ENCODE measurements at places on chromosomes 16 and 17.

GRCh38 chr16:85330694-85331188, 218.5 kb upstream of the CIBAR2 start:
- peak; percentile 86 for DNase-seq

DNA sequence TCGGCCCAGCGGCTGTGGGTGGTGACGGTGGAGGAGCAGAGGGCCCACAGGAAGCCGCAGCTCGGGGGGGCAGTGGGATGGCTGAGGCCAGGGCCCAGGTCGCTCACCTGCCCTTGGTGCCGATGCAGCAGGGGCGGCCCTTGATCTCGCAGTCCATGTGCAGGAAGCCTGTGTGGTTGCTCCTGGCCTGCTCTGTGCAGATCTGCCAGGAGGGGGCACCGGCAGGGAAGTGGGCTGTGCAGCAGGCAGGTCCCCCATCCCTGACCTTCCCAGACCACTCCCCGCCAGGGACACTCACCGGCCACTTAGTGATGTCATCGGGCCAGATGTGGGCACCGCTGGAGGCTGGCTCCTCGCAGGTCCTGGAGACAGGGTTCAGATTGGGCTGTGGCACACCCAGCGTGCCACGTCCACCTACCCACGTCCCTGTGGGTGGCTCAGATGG, 6.2 kb downstream of the AANAT start:
- no peak for DNase-seq

- DNase-seq = no peak
These were observed 43.2 kb downstream of the TMEM11 start for GRCh38 chr17:21170809-21171208.

- DNase-seq = no peak
These were observed 26.8 kb downstream of the RNF157 start for GRCh38 chr17:76213491-76213890.

DNA sequence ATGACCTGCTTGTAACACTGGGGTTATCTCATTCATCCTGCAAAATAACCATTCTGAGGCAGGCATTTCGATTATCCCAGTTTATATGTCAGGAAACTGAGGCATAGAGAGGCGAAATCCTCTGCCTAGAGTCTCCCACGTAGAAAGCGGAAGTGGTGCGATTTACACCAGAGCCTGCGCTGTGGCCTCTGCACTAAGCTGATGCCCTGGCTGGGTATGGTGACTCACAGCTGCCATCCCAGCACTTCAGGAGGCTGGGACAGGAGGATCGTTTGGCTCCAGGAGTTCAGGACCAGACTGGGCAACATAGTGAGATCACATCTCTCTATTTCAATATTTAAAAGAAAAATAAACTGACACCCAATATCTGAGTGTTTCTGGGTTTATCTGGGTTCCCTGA, 59.3 kb upstream of the BCO1 start:
- no peak for DNase-seq

GRCh38 chr17:48629411-48629759, 3.2 kb upstream of the HOXB9 start:
- no peak for DNase-seq

- DNase-seq = no peak
These were observed 10.9 kb downstream of the HDAC5 start for GRCh38 chr17:44112284-44113280.

DNA sequence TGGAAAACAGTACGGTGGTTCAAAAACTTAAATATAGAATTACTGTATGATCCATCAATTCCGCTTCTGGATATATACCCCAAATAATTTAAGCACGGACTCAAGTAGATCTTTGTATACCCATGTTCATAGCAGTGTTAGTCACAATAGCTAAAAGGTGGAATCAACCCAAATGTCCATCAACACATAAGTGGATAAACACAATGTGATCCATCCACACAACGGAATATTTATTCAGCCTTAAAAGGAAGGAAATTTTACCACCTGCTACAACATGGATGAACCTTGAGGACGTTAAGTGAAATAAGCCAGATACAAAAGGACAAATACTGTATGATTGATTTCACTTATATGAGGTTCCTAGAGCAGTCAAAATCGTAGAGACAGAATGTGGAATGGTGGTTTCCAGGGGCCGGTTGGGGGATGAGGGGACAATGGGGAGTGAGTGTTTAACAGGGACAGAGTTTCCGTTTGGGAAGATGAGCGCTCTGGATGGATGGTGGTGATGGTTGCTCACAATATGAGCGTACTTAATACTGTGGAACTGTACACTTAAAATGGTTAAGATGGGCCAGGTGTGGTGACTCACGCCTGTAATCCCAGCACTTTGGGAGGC, 5.4 kb upstream of the RNF222 start:
- no peak for DNase-seq

DNA sequence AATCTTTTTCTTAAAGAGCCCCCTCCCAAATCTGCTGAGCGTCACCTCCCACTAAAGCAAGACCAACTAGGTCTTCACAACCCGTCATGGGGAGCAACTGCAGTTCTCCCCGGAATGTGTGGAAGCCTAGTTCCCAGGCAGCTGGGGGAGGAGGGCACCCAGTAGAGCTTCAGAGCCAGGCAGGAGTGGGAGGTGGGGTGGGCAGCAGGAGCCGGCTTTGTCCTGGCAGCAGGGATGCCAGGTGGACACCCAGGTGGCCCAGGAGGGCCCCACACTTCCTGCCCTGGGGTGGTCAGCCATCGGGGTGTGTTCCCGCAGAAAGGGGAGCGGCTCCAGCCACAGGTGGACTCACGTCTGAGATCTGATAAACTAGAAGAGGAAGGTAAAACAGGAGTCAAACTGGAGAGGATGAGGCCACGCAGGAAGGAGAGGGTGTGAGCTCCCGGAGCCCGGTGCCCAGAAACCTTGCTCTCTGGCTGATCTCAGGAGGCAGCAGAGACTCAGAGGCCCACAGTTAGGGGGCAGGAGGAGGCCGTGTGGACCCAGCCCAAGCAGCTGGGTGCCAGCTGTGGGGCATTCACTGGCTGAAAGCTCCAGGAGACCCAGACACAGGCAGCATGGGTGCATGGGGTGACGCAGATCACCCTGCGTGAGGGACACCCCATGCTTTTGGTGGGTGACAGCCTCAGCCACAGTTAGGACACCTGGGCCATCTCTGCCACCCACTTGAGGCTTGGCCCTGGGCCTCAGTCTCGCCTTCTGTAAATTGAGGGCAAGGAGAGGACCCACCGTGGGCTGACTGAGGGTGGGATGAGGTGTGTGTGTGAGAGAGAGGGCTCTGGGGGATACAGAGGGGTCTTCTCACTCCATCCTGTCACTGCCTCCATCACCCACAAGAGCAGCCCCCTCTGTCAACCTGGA, 260.8 kb upstream of the TNRC6C start:
- no peak for DNase-seq

GRCh38 chr16:14302031-14302398, 230.9 kb downstream of the MRTFB start:
- DNase-seq = no peak
